ENCODE measurements at places on chromosomes 7 and 10. TPM values are rescaled to one million over a fixed set of nuclear protein-coding genes. Genes with fewer than 3 reads are reported as not detected.

IFIT1B gene
- total RNA-seq: not detected

HGF gene
- not detected for total RNA-seq

GRCh38 chr7:55124989-55125875 lies 106.4 kb downstream of the EGFR start:
- peak; percentile 26 for DNase-seq

DNA sequence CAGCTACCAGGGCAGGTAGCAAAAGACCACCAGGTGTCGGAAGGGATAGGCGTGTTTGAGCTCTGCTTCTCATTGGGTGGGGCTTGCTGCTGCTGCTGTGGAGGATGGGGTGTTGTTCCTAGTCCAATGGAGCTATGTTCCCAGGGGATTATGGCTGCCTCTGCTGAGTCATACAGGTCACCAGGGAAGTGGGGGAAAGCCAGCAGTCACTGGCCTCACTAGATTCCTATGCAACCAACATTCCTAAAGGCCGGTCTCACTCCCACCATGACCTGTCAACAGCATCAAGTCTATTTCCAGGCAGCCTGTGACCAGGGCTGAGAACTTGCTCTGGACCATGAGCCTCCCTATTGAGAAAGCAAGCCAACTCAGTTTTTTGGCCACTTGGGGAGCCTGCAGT lies 1160.8 kb downstream of the REEP3 start:
- no peak for DNase-seq

DNA sequence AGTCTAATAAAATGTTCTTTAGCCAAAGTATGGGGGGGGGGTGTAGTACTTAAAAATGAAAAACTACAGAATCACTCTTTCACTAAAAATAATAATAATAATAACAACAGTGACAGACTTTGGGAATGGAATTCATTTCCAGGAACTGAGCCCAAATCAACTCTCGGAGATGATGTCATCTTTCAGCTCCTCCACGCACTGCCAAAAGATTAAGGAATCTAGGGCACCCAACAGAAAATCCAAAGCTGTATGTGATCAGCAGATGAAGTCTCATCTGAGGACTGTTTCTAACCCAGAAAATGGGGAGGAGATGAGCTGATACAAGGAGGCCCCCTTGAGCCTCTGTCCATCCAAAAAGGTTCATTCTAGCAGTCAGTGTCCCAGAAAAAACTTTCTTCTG lies 54.5 kb downstream of the GRB10 start:
- no peak for DNase-seq

GRCh38 chr7:143287339-143287934 lies 714 bp upstream of the CASP2 start:
- no peak for DNase-seq

GRCh38 chr7:111086532-111086931 lies 4.4 kb upstream of the LRRN3 start:
- no peak for DNase-seq

DNA sequence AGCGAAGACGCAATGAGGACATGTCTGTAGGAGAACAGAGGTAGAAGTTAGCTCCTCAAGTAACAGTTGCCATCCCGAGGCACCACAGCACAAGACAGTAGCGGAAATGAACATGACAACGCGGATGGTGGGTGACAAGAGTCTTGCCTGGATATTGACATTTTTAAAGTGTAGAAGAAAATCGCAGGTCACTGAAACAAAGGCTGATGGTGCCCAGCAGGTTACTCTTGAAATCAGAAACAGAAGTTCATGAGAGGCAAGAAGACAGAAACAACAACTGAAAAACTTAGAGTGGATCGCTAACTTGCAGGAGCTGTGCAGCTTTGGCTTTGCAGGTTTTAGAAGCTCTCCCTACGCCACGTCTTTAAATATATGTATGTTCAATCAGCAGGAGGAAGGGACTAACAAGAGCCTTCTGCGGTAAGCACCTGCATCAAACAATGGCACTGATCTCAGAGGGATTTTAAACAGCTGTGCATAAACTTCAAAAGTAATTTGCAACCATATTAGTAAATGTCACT lies 1.8 kb downstream of the PRKCQ start:
- no peak for DNase-seq

DNA sequence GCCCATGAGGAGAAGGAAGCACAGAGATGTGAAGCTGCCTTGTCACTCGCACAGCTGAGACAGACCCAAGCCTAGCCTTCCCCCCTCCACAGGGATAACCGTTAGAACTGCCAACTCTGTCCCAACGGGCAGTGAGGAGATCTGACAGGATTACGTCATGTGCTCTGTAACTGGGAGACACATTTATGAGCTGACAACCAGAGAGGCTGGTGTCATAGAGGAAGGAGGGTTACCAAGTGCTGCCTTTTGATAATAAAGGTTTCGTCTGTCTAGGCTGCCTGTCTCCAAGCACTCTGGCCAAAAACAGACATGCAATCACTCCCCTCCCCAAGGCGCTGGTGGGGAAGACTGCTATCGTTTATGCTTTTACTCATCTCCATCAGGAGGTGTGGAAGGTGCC lies 165.9 kb downstream of the PLXNA4 start:
- DNase-seq: no peak
